Activated CD8-positive, alpha-beta T cell treated with anti-CD3 and anti-CD28 coated beads for 36 hours (primary cell): ENCODE measurements at places on chromosomes 4 and X. TPM values are rescaled to one million over a fixed set of nuclear protein-coding genes. Genes with fewer than 3 reads are reported as not detected.
A peak's percentile ranks its signal among the peaks of the same experiment; 100 is the strongest.

- no peak for DNase-seq
- no peaks in the 10 kb centered on the region for H3K27me3 ChIP-seq
- no peaks in the 10 kb centered on the region for H3K36me3 ChIP-seq
These were observed 7.7 kb downstream of the LUZP4 start for GRCh38 chrX:115297189-115297588.

GRCh38 chrX:48604701-48605100, 7.4 kb downstream of the WDR13 start:
- H3K36me3 ChIP-seq = peaks cover 2% of the 10 kb centered on the region
- no peak overlapping the region for H3K4me3 ChIP-seq
- no peaks in the 10 kb centered on the region for H3K4me1 ChIP-seq
- H3K27me3 ChIP-seq = no peaks in the 10 kb centered on the region
- no peak for DNase-seq

DNA sequence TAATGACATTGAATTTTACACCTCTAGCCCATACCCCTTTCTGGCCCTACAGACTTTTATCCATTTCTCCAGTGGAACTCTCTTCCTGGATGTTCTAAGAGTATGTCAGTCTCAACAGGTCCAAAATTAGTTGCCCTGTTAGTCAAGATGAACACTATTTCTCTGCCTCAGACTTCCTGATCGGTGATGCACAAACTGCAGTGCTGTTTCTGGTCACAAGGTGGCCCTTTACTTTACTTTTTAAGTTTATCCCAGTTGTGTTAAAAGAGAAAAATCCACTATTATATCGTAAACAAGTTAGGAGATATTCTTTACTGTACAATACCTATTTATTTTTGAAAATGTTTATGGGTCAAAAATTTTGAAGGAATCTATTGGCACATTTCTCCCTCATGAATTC, 13.1 kb downstream of the TCEAL7 start:
- peaks cover 2% of the 10 kb centered on the region for H3K4me1 ChIP-seq
- H3K4me3 ChIP-seq = no peak overlapping the region
- peak; percentile 71 for DNase-seq

DNA sequence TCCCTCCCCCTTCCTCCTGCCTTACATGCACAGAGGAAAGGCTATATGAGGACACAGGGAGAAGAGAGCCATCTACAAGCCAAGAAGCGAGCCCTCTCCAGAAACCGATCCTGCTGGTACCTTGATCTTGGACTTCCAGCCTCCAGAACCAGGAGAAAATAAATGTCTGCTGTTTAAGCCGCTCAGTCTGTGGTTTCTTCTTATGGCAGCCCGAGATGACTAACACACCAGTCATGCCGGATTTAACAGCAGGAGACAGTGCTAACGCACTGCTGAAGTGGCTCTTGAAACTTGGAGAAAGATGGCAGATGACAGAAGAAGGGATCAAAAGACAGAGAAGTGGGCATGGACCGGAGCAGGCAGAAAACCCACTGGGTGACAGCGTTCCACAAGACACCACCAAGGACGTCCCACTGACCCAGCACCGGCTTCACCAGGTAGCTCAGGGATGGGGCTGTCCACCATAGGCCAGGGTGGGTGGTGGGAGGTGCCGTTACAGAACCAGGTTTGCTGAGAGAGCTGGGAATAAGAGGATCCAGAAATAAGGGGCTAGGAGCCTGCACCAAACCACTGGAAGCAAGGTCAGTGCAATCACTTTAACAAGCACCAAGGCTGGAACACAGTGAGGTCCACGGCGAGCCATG, 6.2 kb upstream of the MAN2B2 start:
- H3K4me3 ChIP-seq = no peak overlapping the region
- H3K27ac ChIP-seq = no peak overlapping the region
- H3K36me3 ChIP-seq = no peaks in the 10 kb centered on the region

HS6ST2 gene
- 0.14 TPM for total RNA-seq

- H3K4me3 ChIP-seq = no peak overlapping the region
- H3K36me3 ChIP-seq = no peaks in the 10 kb centered on the region
- no peak overlapping the region for H3K27ac ChIP-seq
- no peak for DNase-seq
- no peaks in the 10 kb centered on the region for H3K27me3 ChIP-seq
These were observed 169.2 kb downstream of the TMA16 start for GRCh38 chr4:163663454-163664225.

DNA sequence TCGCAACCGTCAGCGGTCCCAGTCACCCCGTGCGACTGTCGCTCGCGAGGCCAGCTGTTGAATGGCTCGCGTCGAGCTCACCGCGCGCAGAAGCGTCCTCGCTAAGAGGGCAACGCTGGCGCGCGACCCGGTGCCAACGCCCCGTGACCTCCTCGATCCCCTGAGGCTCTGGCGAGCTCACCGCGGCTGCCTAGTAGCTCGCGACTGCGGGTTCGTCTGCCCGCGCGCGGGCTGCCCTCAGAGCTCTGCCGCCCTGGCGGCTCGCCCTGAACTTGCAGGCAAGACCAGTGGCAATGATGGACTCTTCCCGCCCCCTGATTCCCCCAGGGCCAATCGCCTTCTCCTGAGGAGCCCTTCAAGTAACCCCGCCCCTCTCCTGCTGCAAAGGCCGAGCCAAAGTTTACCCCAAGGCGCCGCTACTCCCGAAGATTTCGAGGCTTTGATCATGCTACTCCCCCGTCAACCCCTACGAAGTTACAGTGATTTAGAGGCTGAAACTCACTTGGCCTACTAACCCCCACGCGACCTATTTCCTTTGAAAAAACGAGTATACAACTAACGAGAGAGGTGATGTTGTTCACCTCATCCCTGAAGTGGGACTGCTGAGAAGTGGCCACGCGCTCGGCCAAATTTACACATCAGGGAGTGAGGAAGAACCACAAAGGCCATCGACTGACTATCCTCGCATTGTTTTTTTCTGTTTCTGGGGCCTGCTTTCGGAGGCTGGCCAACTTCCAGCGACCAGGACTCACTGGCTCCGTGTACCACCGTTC, 37.5 kb downstream of the PGRMC1 start:
- peak; percentile 63 for DNase-seq
- H3K36me3 ChIP-seq = no peaks in the 10 kb centered on the region
- peaks cover 14% of the 10 kb centered on the region for H3K27me3 ChIP-seq
- H3K4me1 ChIP-seq = peaks cover 9% of the 10 kb centered on the region
- H3K27ac ChIP-seq = no peak overlapping the region

DNA sequence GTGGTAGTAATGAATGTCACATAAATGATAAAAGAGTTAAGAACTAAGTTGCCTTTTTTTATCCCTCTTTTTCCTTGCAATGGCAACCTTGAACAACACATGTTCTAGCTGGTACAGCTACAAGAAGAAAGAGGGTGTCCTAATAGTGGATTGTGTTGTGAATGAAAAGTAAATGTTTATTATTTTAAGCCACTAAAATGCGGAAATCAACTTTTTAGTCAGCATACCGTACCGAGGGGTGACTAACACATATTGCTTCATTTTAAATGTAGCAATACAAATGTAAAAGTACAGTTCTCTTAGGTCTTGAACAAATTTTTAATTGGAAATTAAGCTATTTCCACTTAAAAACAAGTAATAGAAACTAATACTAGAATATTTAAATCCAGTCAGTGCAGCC, 17.7 kb upstream of the AP1AR start:
- H3K27ac ChIP-seq = no peak overlapping the region
- H3K36me3 ChIP-seq = no peaks in the 10 kb centered on the region
- H3K4me3 ChIP-seq = no peak overlapping the region
- no peak for DNase-seq

IL2 gene
- total RNA-seq = 5.4 TPM
